ENCODE measurements at places on chromosomes 1 and 21.

DNA sequence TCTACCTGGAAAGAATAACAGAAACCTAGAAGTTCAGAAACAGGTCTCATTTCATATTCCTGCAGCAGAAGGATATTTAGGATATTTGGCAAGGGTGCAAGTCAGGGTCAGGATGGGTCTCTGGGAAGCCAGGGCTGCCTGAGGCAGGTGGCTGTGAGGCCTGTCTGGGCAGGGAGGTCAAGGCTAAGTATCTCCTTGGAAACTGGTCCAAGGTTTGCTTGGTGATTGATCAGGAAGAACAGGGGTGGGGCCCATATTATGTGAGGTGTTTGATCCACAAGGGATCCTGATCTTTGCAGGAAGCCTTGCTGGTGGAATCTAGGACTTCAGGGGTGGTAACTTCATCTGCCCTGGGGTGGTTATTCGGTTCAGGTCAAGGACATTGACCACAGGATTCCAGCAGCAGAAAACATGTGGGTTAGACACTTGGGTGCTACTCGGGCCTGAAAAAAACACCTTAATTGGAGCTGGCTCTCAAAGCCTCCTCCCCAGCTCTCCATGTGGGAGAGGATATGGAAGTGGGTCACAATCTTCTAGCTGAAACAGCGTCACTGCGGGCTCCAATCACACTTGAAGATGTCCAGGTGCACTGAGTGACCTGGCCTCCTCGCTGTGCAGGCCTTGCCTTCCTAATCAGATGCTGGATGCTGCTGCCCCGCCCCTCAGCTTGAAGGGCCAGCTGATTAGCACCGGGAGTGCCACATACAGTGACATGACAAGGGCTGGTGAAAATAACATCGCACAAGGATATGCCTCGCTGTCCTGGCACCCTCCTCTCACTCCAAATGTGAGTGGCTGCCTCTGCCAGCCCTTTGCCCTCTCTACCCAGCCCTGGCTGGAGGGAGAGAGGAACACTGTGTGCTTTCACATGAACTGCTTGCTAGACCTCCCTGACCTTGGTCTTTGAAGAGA lies 8.7 kb downstream of the CTNNBIP1 start:
- no peak for DNase-seq

- no peak for DNase-seq
Observed at GRCh38 chr1:38127428-38127827, 80.8 kb upstream of the POU3F1 start.

DNA sequence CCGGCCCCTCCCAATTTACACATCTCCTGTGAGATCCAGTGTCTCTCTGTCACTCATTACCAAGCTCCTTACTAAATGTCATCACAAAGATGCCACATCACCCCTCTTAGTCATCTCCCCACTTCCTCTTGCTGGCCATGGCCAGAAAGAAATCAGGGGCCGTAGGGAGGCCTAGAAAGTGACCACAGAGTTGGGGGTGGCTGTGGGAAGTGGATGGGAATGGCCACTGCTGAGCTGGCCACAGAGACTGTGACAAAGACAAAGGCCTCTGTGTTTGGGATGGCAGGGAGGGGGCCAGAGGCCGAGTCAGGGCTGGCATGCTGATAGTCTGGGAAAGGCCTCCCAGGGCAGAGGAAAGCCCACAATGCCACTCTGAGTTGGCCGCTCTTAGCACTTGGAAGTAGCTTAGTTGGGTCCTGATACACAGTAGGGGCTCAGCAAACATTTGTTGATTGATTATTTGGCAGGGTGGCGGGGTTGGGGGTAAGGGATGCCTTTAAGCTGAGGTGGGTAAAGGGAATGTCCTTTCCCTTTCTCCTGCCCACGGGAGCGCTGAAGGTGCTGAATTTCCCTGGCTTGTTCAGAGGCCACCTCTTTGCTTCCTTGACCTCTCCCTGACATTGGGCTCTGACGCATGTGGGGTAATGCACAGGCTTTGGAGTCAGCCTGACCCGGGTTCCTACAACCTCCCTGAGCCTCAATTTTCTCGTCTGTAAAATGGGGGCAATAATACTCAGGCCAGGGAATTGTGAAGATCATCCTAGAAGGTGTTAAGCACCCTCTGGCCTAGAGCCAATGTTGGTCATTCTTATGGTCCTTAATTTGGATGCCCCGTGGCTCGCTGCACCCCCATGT lies 13.2 kb downstream of the NAV1 start:
- no peak for DNase-seq

DNA sequence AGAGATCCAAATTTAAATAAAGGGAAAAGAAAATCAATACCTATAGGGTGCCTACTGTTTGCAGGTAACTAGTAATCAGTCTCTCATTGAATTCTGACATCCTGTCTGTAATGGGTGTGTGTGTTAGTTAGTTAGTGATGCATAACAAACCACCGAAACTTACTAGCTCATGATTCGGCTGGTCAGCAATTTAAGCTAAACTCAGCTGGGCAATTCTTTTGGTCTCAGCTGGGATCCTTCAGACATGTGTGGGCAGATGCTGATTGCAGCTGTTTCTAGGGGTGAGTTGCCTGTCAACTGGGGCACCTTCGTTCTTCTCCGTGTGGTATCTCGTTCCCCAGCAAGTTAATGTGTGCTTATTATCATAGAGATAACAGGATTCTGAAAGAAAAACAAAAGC lies 40.2 kb upstream of the ZNF124 start:
- DNase-seq, result no peak

GRCh38 chr1:211830328-211831142 lies at the start of gene LPGAT1:
LPGAT1 (minus strand) TSS chr1:211830763; CDS start chr1:211829296, 1,467 bp downstream.
- peak; percentile 50 for DNase-seq

DNA sequence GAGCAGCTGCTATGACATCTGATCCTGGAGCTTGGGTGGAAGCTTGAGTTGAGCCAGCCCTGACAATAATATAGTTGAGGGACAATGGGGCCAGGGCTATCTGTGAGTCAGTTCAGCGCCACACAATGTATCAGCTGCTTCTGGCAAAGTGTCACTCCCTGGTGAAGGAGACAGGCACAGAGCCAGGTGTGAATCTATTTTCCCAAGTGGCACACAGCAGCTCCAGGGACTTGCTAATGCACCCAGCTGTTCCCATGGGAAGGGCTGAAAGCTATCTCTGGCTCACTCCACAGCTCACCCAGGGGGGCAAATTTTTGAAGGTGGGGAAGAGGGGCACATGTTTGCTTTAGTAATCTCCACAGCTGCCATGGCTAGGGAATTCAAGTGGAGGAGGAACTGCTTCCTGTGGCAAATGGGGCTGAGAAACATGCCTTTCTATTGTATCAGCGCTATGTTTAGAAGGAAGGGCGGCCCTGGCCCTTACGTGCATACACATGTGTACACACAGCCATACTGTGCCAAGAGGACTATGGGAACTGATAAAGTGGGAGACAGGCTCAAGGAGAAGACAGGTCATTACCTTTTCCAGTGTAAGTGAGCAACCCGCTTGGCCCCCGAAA lies 2.2 kb downstream of the CYB5R1 start:
- no peak for DNase-seq

GRCh38 chr1:45306319-45306718 lies 20.4 kb upstream of the HPDL start:
- no peak for DNase-seq

DNA sequence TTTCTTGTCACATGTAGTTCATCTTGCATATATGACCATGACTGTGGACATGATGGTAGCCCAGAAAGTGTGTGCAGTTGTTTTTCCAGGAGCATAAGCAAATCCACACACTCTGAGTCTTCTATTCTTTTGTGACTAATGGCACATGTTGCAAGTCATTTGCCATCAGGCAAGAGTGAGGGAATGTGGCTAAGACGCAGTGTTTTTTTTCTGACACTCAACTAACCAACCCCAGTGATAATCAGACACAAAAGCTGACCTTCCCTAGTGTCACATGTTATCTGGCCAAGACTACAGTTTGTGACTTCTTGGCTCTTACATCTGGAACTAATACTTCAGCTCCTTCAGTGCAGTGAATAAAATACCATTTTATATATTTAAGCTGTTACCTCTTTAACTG lies 108.8 kb downstream of the ITSN1 start:
- no peak for DNase-seq

DNA sequence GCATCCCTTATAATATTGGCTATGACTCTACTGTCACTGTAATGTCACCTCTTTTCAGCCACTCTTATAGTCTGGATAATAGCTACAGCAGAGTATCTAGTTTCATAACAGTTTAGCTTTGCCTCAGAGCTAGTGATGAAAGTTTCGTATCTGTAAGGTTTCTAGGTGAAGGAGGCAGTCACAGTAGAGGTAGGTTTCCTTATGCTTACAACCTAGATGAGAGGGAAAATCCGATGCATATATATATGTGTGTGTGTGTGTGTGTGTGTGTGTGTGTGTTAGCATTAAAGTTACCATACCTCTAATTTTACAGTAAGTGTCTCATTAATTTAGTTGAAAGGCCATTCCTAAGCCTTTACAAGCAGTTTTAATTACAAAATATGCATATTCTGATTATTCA lies 2.2 kb upstream of the TOR1AIP2 start:
- no peak for DNase-seq

DNA sequence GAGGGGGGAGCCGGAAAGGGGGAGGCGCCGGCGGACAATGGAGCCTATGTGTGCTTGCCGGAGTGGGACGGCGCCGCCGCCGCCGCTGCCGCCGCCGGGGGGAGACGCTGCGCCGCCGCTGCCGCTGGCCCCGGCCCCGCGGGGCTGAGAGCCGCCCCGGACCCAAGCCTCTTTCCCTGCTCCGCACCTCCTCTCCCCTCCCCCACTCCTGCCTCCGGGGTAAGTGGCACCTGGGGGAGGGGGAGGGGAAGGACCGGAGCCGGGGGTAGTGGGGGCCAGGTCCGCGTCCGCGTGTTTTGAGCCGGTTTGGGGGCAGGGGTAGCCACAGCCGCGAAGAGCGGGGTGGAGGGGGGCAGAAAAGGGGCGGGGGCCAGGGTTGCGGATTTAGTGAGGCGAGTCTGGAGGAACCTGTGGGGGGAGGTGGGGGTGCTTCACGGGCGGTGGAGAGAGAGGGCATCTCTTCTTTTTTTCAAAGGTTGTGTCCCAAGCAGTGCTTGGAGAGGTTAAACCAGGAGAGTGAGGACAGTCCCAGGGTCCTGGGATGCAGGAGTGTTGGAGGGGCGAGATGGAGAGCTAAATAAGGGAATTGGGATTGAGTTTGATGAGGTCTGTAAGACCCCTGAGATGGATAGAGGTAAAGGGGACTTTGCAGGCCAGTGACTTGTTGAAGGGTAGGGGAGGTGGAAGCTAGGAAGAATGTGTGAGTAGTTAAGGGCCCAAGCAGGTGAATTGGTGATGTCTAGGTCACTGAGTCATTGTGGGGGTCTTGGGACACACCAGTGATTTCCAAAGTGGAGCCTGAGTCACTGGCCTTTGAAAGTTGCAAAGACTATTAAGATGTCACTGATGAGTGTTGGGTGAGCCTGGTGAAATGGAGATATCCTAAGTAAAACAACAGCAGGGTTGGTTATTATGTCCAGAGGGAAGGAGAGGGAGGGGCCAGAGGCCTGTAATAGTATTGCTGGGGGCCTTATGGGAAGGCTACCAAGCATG lies 59.1 kb downstream of the BCL9 start:
- DNase-seq, result no peak

GRCh38 chr21:26790296-26790695 lies 54.9 kb downstream of the ADAMTS1 start:
- DNase-seq, result no peak

DNA sequence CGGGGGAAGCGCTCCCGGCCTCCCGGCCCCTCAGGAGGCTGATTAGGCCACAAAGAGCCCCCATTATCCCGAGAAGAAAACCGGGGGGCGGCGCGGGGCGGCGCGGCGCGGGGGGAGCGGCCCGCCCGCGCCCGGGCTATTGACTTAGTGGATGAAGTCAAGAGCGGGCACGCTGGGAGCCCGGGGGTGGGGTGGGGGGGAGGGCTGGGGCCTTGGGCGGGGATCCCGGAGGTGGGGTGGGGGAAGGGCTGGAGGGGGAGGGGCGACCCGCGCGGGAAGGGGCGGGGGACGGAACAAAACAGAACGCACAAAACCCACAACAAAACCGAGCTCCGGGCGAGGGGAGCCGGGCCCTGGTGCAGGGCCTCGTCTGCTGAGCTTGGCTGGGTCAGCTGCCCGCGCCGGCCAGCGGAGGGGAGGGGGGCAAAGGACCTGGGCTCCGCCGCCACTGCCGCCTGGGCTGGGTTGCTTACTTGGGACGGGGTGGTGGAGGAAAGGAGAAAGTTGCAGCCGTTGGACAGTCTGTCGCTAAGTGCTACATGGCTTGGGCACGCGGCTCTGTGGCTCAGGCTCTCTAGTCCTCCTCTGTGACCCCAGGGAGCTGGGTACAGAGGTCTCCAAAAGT lies 16.3 kb downstream of the PAX7 start:
- no peak for DNase-seq

DNA sequence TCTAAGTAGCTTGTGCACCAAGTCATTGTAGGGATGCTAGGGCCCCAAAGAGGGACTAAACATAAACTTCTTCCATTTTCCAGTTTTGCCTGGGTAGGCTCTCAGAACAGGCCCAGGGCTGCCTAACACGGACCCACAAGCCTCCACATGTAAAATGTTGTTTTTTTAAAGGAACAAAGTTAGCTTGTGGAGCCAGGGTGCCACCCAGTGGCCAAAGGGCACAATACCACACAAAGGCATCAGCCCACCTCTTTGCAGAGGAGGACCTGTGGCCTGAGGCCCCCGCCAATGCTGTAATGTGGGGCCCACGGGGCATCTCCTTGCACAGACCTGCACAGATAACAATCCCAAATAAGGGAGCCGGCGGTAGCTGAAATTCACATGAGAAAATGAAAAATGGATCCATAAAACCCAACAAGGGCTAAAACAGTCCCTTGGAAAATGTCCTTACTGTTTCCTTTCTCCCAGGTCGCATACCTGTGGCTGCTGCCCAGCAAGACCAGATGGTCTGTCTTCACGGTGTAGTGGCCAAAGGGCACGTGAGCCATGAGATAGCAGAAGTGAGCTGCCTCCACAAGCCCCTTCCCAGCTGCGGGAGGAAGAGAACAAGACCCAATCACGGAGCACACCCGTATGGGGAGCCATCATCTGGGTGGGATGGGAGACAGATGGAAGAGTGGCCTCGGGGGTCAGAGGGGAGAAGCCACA lies 23.8 kb downstream of the SEC16B start:
- no peak for DNase-seq

DNA sequence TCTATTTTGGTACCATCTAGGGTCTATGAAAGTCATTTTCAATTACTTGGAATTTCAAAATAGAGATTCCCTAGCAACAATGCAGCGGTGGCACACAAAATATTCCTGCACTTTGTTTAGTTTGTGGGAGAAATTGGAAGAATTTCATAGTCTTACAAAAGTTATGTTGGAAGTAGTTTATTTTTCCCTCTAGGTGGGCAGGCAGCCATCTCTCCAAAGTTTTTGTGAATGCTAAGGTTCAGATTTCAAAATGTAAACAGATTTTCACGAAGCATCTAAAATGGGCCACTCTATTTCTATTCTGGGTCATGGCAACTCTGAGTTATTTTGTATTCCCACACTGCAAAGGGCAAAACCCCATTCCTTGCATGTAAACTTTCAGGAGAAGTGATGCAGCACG lies 8.0 kb downstream of the SMCP start:
- no peak for DNase-seq

Measured in DMS 273 treated with DMSO at 0.1 percent for 48 hours (cell line).